NCI-H1436 (cell line): ENCODE measurements at places on chromosomes 2 and 18.
A peak's percentile ranks its signal among the peaks of the same experiment; 100 is the strongest.

GRCh38 chr18:49846361-49846662 lies 33.0 kb upstream of the ACAA2 start:
- no peak for DNase-seq

DNA sequence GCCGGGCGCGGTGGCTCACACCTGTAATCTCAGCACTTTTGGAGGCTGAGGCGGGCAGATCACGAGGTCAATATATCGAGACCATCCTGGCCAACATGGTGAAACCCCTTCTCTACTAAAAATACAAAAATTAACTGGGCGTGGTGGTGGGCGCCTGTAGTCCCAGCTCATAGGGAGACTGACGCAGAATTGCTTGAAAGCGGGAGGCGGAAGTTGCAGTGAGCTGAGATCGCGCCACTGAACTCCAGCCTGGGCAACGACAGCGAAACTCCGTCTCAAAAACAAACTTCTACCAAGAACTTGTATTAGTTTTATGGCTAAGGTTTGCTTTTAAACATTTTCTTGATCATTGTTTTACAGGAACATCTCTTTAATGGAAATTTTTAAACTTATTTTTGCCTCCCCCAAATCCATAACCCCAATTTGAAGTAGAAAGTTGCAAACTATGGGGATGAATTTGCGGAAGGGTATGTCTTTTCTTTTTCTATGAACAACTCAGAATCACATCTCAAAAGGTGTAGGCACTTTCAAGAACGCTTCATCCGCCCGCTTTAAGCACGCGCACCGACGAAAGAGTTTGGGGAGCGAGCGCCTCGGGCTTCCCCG lies 46.8 kb upstream of the PTMA start:
- no peak for DNase-seq

DNA sequence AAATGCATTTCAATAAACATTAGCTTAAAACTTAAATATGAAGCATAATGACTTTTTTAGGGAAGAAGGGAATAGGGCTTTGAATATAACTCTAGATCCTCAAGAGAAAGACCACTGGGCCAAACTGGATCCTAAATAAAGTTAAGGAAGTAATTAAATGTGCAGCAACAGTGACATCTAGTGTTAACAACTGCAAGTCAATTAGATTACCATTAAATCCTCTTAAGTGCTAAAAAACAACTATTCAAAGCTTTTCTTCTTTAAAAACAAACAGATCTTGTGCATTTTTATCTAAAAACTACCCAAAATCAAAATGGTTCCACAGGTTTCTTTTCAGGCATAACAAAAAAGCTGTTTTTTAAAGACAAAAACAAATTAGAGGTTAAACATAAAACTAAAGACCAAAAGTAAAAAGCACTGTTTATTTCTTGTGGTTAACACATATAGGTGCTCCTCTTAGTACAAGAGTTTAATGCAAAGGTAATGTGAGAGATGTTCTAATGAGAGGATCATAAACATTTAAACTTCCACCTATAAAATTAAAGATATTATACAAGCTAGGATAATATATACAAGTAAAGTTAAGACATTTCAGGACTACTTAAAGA lies 111.4 kb downstream of the THADA start:
- DNase-seq: peak; percentile 39

- peak; percentile 53 for DNase-seq
Measured at GRCh38 chr2:236169151-236169721, 1.1 kb upstream of the GBX2 start.

DNA sequence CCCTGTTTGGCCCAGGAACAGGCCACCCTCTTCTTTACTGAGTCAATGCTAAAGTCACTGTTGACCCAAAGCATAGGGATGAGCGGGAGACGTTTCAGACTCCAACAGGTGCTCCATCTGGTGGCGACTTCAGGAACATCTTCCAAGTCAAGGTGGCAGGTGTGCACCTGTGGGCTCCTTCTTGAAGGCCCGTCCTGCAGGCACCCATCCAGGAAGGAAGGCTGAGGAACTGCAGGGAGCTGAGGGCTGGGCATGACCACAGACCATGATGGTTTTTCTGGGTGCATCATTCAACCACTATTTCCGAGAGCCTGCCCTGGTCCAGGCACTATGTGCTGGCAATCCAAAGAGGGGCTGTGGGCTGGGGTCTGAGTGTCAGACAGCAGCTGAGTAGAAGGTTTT lies 142.8 kb downstream of the NDUFA10 start:
- DNase-seq: peak; percentile 3

- no peak for DNase-seq
Measured at GRCh38 chr2:9332136-9332852, 91.0 kb downstream of the ITGB1BP1 start.

DNA sequence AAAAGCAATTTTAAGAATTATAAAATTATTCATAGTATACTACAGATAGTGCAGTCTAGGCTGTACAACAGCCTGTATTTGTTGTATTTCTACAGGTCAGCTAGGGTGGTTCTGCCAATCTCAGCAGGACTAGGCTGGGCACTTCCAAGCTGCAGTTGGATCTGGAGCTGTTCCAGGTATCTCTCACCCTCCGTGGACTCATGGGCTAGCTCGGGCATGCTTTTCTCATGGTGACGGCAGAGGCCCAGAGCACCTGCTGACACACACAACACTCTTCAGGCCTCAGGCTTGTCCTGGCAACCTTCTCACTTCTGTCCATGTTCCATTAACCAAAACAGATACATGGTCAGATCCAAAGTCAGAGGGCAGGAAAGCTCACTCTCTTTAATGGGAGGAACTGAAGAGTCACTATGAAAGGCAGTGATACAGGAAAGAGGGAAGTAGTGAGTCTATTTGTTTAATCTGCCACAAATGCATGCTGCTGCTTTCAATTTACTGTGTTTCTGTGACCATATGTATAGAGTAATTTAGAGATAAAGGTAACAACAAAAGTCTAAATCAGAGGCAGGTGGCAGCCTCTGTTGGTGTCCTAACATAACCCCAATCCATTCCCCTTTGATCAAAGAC lies 462.4 kb upstream of the ACVR2A start:
- DNase-seq: peak; percentile 54

DNA sequence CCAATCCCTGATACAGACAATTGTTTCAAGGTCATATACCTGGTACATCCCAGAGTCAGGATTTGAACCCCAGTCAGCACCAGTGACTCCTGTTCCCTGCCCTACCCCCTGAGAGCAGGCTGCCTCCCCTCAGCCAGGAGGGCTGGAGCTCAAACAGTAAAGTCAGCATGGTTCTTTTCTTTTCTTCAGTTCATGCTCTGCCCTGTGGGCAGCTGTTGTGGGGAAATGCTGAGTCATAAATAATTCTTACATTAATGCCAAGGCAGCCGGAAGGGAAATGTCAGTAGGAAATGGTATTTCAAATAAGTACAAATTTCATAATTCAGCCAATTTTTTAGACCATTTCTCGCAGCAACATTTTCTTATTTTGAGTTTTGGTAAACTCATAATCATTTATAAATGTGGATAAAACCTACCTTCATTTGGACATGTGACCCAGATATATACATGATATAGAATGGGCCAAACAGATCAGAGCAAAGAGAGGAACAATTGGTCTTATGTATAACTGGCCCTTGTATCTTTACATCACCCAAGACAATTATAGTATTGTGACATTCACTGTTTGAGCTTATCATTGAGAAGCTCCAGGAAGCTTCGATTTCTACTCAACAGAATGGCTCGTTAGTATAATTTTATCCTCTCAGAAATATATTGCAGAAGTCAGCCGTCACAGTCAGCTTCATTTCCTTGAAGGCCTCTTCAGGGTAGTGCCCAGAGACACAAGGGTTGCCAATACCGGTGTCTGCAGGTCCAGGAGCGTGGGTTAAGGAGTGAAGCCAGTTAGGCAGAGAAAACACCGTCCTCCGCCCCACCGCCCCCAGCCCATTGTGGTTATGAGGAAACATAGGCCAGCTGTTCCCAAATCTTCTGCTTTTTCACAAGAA lies 28.0 kb upstream of the SCYGR1 start:
- no peak for DNase-seq

- DNase-seq: no peak
Measured at GRCh38 chr2:132733094-132733493, 63.1 kb upstream of the LYPD1 start.

- DNase-seq: peak; percentile 55
Measured at GRCh38 chr18:24600076-24600654, 139.7 kb downstream of the HRH4 start.

- DNase-seq: peak; percentile 54
Measured at GRCh38 chr2:159617646-159618045, 1.3 kb upstream of the BAZ2B start.
